Fibroblast of lung (primary cell): ENCODE measurements at places on chromosomes 3 and 15.

DNA sequence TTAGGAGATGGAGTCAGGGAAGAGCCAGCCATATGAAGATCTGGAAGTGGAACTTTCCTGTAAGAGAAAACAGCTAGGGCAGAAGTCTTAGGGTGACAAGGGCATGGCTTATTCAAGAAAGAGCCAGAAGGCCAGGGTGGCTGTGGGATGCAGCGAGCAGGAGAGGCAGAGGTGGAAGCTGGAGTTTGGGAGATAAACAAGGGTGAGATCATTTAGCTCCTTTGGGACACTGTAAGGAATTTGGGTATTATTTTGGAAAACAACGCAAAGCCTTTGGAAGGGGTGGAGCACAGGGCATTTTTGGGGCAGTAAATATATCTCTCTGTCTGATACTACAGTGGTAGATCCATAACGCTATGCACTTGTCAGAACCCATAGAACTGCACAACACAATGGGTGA is 5.0 kb upstream of the IL16 start:
- DNase-seq: no peak

GRCh38 chr15:89776274-89777072 is at the start of gene MESP2:
TSS of gene MESP2 (plus strand) at chr15:89776332. CDS start at chr15:89776358, 26 bp downstream.
- peak; percentile 69 for DNase-seq

GRCh38 chr15:70812827-70813364 is 41.1 kb downstream of the LARP6 start:
- no peak for DNase-seq

- DNase-seq: no peak
Measured at GRCh38 chr3:16146015-16146730, 28.3 kb upstream of the GALNT15 start.

DNA sequence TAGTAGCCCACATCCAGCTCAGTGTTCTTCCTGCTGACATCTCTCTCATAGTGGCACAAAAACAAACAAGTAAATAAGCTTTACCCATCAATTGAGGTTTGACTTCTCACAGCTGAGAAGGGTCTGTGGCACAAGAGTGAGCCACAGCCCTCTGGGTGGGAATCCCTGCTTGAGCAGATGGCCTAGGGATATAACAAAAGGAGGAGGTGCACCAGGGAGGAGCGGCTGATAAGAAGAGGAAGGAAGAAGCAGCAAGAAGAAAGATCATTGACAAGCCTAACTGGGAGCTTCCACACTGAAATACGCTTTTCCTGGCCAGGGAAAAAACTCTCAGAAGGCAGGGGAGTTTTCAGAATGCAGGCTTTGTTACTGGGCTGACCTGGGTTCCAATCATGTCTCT is 279.8 kb downstream of the UACA start:
- DNase-seq: no peak

GRCh38 chr3:179301645-179302044 is 21.2 kb upstream of the ZNF639 start:
- no peak for DNase-seq
